ENCODE measurements at places on chromosomes 16 and 17. TPM values are rescaled to one million over a fixed set of nuclear protein-coding genes. Genes with fewer than 3 reads are reported as not detected.

Gene SLX4
- 14.7 TPM for total RNA-seq

- DNase-seq = no peak
These were observed 1.2 kb upstream of the RARA start for GRCh38 chr17:40307740-40308239.

GRCh38 chr16:5496013-5496412 lies 398.4 kb upstream of the EEF2KMT start:
- no peak for DNase-seq

GRCh38 chr17:35568561-35568960 lies 7.9 kb upstream of the SLFN14 start:
- DNase-seq = no peak

DNA sequence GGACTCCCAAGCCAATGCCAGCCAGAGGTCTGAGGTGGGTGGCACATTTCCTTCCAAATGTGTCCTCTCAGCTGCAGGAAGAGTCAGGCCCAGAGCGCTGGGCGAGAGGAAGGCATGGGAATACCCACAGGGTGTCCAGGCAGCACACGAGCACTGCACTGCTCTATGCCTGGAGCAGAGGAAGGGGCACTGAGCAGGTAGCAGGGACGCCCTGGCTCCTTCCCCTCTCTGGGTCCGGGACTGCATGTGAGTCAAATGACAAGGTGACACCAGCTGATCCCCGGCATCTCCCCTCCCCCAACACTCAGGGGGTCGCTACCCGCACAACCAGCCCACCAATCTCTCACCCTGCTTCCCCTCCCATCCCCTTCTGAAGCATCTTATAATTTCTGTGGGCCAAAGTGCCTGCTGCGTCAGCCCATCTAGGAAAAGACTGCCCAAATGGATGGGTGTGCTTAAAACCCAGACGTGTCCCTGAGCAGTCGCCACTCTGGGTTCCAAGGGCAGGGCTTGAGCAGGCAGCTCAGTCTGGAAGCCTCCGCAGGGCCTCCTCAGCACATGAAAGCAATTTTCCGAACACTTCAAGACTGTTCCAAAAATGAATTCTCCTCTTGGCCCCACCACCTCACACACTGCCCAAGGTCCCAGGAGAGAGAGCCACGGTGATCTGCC lies 12.0 kb upstream of the BCAR1 start:
- DNase-seq = no peak

DNA sequence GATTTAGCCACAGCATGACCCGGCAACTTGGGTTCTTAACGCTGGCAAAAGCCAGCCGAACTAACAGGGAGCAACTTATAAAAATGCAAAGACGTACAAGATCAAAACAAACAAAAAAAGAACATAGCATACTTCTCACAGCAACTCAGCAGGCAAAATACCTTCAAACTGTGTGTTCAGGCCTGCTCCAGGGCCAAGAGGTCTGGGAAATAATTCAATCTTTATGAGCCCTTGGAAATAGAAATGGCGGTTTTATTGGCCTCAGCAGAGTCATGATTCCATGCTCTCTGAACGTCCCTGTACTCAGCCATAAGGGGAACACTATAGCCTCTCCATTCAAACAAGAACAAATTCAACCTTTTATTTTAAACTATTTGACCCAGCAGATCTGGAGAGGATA lies 101.3 kb upstream of the C17orf78 start:
- DNase-seq = peak; percentile 66

All from prostate gland (tissue), 2 donors.